ENCODE measurements at places on chromosomes 2 and 18. TPM values are rescaled to one million over a fixed set of nuclear protein-coding genes. Genes with fewer than 3 reads are reported as not detected.

- no peak for DNase-seq
These were observed 148.5 kb downstream of the TMEM200C start for GRCh38 chr18:5746844-5747243.

- no peak for DNase-seq
These were observed 55.3 kb downstream of the HRH4 start for GRCh38 chr18:24515721-24516120.

DNA sequence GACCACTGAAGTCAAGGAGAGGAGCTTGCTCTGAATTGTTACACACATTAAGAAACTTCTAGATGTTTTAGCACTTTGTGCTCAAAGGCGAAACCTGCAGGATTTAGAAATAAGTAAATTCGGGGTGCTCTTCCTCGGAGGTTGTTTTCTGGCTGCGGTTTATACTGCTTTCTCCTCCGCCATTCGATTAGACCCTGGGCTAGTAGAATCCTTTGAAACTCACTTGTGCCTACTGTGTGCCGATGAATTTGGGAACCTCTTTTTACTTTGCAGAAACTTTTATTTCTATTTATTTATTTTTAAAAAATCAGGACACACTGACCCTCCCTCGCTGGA lies 3.5 kb downstream of the MEIS1 start:
- DNase-seq = no peak

Gene MROH2A
- not detected for polyA plus RNA-seq

GRCh38 chr2:74457129-74457548 lies 1.1 kb upstream of the WBP1 start:
- no peak for DNase-seq

- no peak for DNase-seq
These were observed 77.1 kb upstream of the UGP2 start for GRCh38 chr2:63764630-63765029.

DNA sequence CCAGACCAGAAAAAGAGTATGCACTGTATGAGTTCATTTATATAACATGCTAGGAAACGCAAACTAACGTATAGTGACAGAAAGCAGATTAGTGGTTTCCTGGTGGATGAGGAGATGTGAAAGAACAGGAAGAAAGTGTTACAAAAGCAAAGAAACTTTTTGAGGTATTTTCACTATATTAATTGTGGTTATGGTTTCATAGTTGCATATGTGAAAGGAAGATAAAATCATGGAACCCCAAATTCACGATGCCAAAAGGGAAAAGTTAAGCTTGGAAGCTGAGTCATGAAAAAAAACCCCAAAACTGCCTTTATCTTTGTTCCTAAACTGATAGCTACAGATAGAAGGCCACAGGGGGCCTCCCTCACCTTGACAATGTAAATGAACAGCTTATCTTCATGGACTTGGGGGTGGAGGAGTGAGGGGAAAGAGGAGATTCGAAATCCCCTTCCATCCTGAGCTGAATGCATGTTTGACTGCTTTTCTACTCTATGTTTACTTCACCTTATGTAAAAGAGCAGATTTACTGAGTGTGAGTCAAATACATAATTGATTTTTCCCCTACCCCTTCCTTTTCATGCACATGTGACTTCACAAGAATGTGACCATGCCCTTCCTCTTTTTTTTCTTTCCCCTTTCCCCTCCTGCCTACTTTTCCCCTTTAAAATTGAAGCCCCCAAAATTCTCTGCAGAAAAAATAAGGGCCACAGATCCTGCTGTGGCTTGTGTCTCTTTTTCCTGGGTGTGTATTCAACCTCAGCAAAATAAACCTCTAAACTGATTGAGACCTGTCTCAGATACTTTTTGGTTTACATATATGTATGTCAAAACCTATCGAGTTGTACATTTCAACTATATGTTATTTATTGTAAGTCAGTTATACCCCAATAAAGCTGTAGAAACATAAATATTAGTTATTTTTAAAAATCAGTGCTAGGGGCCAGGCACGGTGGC lies 100.1 kb upstream of the TLK1 start:
- DNase-seq = no peak

GRCh38 chr2:224973112-224974016 lies 68.9 kb downstream of the DOCK10 start:
- DNase-seq = no peak

GRCh38 chr2:233469261-233470010 lies 97.1 kb downstream of the USP40 start:
- DNase-seq = no peak

DNA sequence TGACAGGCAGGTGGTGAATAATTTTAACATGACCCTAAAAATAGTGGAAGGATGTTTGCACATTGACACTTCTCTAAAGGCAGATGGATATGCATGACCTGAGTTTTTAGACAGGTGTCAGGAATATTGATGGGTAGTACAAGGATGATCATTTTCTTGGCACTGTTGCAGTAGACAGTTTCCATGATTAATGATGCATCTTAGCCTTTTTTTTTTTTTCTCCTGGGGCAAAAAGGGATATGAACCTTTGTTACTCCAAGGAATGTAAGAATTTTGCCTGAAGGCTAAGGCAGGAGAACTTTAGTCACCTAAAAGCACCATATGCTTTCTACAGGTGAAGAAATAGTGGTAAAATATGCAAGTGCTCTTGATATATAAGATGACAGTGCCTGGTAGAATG lies 136.3 kb upstream of the CAVIN2 start:
- DNase-seq = no peak

- DNase-seq = no peak
These were observed 585.8 kb downstream of the CNTNAP5 start for GRCh38 chr2:124610866-124611265.

Gene USP34
- 56.8 TPM for polyA plus RNA-seq

DNA sequence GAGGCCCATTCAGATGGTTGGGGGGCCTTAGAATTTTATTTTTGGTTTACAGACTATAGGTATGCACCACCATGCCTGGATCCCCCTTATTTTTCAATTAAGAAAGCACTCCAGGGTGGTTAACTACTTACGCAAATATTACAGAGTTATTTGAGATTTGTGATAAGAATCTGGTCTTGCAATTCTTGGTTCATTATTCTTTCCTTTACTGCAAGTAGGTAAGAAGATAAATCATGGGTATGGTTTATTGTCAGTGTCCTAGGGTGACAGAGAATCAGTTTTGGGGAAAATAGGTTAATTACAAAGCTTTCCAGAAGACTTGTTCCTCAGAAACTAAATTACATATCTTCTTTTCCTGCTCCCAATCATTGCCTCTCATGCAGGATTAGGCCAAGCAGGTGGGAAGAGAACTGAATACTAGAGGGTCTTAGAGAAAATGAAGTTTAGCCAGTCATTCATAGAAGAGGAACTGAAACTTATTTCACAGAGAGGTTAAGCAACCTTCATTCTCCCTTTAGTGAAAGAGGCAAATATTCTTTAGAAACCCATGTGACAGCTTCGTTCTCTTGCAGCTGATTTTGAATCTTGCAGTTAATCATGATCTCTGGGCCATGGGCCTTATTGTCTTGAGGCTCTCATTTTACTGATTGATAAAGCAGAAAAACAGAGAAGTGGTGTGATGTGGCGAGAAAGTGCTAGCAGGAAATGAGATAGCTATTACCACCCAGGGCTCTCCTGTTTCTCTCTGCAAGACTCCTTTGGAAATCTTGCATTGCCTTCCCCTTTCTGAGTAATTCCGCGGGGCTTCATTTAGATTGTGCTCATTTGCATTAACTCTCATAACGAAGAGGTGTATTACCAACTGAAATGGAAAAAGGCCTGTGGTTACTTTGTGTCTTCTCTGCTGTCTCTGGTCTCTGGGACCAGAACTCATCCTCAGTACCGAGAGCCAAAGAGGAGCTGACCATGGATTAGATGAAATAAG lies 44.8 kb upstream of the ARHGAP25 start:
- DNase-seq = no peak

GRCh38 chr18:49520661-49521145 lies 33.7 kb upstream of the C18orf32 start:
- DNase-seq = no peak

Gene OSR1
- 4.3 TPM for polyA plus RNA-seq

GRCh38 chr2:1487758-1488157 lies 74.5 kb downstream of the TPO start:
- DNase-seq = no peak

Gene CREG2
- polyA plus RNA-seq = not detected

Gene SULT1C2
- not detected for polyA plus RNA-seq

GRCh38 chr2:205889114-205889513 lies 196.9 kb downstream of the INO80D start:
- DNase-seq = no peak

Gene EFR3B
- polyA plus RNA-seq = 0.11 TPM

GRCh38 chr2:101106453-101107181 lies 44.6 kb downstream of the TBC1D8 start:
- no peak for DNase-seq

GRCh38 chr2:111160758-111161157 lies 40.0 kb downstream of the BCL2L11 start:
- DNase-seq = peak; percentile 80

DNA sequence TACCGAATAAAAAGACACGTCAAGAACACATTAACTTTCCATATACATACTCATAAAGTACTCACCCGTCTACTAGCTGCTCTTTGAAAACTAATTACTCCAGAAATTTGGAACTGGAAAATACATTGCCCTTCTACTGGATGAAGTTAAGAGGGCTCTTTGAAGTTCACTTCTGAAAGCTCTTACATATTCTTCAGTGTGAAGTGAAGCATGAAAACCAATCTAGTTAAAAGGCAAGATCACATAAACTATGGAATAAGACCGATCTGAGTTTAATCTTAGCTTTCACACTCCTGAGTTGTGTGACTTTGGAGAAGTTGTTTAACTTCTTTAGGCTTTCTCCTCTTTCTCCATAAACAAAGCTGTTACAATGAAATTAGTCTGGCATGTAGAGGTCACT lies 38.5 kb downstream of the REV1 start:
- no peak for DNase-seq

GRCh38 chr2:60595953-60596352 lies 42.5 kb upstream of the BCL11A start:
- no peak for DNase-seq

GRCh38 chr2:38178556-38179419 lies 102.8 kb upstream of the CYP1B1 start:
- DNase-seq = peak; percentile 56

DNA sequence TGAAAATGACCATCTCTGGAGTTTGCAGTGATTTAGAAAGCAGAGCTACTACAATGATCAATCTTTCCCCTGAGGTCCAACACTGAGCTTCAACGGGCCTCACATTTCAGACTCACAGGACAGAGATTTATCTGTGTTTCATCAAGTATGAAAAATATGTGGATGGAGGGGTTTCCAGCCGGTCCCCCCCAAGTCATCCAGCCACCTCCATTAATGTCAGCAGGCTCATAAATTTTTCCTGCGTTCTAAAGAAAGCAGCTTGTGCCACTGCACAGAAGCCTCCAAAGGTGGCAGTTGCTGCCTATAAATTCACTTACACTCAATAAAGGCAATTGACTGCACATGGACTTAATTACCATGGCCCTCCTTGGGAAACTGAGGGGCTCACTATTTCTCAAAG lies 117.4 kb upstream of the ACKR3 start:
- DNase-seq = no peak

DNA sequence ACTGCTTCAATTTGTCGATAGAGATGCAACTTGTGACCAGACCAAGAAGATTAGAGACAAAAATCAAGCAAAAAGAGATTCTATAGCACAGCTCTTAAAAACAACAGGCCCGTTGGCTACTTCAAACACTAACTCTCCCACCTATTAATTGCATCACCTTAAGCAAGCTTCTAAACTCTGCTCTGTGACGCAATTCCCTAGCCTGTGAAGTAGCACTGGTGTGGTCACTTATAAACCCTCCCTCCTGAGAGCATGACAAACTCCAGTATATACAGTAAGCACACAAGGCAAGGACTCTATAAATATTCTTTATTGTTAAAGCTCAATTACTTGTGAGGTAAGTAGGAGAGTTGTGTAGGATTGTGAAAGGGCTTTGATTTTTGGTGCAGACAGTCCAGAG lies 72.3 kb downstream of the CMPK2 start:
- DNase-seq = no peak

- DNase-seq = no peak
These were observed 37.8 kb downstream of the TCF7L1 start for GRCh38 chr2:85170938-85171475.

DNA sequence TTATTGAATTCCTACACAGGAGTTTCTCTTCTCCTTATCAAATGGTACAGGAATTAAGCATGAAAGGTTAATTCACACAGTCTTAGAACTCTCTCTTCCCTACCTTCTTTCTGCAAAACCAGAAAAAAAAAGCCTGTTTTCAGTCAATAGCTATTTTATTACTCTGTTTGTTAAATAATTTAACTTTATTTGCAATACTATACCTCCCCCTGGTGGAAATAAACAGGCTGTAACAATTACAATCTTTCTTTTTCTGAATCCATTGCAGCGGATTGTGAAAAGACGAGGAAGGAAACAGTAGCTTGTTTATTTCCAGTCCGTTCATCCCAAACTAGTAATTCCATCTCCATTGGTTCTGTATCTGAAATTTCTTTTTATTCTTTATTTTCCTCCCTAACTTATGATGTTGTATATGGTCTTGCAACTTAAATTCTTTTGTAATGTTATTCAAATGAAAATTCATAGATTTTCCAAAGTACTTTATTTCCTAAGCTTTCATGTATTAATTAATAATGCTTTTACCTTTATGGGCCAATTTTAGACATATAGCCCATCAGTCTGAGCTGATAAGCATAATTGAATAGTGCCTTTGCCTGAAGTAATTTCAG lies 165.2 kb downstream of the SH3BP4 start:
- DNase-seq = no peak

GRCh38 chr18:21398121-21398520 lies 156.1 kb downstream of the GREB1L start:
- DNase-seq = no peak

Gene VWA3B
- not detected for polyA plus RNA-seq

Gene CD8B
- not detected for polyA plus RNA-seq

DNA sequence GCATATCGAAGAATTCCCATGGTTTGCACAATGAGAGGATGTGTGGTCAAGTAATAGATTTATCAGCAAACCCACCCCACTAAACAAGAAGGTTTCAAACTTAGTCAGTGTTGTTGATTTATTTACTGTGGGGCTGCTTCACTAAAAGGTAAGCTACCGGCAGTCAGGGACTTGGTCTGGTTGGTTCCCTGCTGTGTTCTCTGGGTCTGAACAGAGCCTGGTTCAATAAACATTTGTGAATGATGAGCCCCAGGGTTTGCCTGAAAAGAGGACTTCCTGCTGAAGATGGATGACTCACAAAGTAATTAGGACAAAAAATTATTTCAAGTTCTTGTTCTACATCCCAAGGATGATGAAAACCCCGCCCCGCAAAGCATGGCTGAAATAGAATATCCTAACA lies 108.3 kb downstream of the SPP2 start:
- DNase-seq = no peak

Data from BJ (cell line).